NCI-H748 treated with DMSO at 0.1 percent for 48 hours (cell line): ENCODE measurements at places on chromosomes 4 and X.

DNA sequence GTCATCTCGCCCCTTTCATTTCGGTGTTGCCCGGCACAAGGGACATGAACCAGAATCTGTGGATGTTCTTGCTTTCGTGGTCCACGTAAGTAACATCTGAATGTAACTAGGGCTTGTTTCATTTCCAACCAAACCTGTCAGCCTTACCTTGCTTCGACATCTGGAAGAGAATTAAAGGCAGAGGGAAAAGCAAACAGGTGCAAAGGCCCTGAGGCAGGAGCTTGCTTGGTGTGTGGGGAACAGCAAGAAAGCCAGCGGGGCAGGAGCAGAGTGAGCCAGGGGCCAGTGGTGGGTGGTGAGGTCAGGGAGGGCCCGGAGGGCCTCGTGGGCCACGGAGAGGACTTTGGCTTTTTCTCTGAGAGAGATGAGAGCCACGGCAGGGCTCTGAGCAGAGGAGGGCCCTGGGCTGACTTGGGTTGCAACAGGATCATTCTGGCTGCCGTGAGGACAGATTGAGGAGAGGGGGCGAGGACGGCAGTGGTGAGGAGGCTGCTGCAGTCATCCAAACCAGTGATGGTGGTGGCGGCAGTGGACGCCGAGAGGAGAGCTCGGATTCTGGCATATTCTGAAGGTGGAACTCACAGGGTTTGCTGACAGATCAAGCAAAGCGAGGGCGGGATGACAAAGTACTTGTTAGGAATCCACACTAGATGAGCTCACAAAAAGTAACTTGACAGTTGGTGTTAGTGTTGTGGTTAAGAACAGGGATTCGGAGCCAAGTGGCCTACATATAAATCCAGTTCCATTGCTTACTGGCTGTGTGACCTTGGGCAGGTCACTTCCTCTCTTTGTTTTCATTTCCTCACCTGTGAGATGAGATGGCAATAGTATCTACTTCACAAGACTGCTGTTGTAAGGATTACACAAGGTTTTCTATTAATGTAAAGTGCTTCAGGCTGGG, 6.8 kb upstream of the WDR13 start:
- DNase-seq = no peak

DNA sequence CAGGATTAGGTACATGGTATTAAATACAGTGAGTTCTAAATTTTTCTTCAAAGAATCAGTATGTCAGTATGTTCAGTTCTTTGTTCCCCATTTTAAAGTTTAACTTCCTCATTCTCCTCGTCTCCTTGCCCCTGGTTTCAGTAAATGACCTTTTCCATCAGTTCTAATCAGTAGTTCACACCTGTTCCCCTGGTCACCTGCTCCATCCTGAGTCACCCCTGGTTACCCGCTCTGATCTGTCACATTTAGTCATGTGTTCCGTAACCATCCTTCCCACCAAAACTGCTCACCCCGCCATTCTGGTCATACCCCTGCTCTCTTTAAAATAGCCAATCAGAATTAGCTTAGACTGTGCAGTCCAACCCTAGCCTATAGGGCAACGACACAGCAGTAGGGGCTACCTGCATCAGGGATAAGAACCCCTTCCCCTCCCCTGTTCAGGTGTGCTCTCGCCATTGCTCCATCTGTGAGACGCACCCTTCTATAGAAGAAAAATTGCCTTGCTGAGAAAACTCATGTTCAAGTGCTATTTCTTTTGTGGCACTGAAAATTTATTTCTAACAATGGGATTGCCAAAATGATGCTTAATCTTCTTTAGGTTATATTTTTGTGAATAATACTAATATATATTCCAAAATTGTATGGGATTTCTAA, 181.3 kb downstream of the OR13H1 start:
- DNase-seq = no peak

- DNase-seq = no peak
Measured at GRCh38 chr4:16785793-16786527, 112.5 kb downstream of the LDB2 start.

GRCh38 chrX:150456466-150456865, 93.3 kb downstream of the MAMLD1 start:
- no peak for DNase-seq

DNA sequence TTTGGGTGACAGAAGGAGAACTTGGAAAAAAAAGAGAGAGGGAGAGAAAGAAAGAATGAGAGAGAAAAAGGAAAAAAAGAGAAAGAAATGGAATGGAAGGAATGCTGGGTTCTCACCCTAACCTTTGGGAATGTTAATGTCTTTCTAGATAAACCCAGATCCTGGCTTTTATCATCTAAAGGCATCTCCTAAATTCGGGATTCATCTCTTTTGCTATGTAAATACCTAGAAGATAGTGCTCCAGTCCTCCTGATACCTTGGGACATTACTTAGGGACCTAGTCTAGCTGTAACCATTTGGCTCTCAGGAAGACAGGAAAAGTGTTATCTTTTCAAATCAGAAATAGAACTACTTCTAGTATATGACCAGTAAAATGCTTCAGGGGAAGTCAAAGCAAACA, 15.8 kb upstream of the SPCS3 start:
- no peak for DNase-seq

GRCh38 chr4:4618847-4619246, 77.0 kb upstream of the STX18 start:
- no peak for DNase-seq

- no peak for DNase-seq
Measured at GRCh38 chr4:147355032-147355656, 125.8 kb upstream of the EDNRA start.

GRCh38 chr4:65973186-65973585, 302.9 kb upstream of the EPHA5 start:
- DNase-seq = no peak

GRCh38 chrX:47743504-47743903, 84.5 kb upstream of the UXT start:
- no peak for DNase-seq

- DNase-seq = no peak
Measured at GRCh38 chrX:29661290-29661689, 554.1 kb upstream of the MAGEB2 start.

GRCh38 chr4:52057196-52057595, 6.1 kb downstream of the SPATA18 start:
- no peak for DNase-seq

DNA sequence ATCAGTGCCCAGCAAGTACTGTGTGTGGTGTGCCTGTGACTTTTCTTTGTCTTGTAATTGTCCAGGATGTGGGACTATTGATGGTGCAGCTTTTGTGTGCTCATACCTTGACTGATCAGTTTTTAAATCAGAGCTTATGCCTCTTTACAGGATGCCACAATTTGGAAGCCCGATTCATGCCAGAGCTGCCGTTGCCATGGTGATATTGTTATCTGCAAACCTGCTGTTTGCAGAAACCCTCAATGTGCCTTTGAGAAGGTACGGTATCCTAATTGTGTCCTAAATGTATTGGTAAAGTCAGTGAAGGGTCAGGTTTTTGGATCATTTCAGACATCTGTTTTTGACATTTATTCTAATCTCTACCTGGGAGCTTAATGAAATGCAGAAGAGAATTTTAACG, 180.2 kb downstream of the FRAS1 start:
- DNase-seq = no peak

DNA sequence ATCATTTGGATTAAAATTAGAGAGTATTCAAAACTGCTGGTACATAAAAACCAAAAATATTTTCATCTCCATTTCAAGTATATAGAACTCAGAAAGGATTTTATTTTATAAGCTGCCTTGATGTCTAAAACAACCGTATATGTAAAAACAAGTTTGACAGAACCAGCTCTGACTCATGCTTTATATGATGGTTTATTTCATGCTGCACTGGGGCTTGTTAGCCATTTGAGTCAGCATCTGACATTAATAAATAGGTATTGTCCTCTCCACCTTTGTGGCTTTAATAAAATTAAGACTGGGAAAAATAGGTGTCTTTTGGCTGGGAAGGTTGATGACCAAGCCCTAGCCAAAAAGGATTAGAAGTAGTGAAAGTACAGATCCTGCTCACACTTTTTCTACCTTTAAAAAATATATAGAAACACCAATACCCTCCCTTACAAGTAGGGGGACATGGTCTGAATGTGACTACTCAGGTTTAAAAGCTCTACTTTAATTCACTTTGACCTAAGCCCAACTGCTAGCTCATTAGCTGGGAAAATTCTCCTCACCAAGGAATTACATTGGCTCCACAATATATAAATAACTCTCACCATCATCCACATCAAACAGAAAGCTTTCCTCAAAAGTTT, 228.1 kb downstream of the ADAMTS3 start:
- no peak for DNase-seq

- no peak for DNase-seq
Measured at GRCh38 chrX:16202943-16203342, 35.7 kb downstream of the MAGEB17 start.

DNA sequence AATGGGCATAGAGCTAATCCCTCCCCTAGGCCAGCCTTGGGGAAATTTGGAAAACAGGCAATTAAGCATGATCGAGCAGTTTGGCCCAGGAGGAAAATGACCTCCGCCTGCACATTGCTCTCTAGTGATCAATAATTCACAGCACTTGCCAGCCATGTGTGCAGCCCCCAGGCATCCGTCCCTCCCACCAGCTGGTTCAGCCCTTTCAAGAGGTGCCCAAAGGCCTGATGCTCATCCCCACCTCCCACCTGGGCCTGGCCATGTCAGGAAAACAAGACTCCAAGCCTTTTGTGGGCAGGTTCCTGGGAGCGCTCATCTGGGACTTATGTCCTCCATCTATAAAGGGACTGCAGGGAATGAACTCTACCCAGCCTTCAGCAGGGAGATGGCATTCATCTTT, 17.5 kb upstream of the PPP2R2C start:
- no peak for DNase-seq

GRCh38 chr4:19074036-19074435, 1052.5 kb upstream of the LCORL start:
- DNase-seq = no peak

GRCh38 chr4:101022151-101023024, 324.9 kb downstream of the PPP3CA start:
- no peak for DNase-seq

DNA sequence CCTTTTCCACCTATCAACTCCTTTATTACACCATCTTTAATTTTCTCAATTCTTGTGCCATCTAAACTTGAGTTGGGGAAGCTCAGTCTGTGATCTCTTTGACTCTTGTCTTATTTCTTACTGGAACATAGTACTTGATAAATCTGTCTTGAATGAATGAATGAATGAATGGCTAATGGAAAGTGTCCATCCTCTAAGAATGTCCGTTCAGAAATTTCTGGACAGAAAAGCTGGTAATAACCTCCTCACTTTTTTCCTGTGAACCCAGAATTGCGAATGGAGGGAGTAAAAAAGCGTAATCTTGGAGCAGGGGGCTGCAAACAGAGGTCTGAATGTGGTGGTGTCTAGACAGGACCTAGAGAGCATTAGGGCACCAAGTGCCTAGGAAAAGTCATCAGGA, 9.4 kb upstream of the CLTRN start:
- DNase-seq = no peak

DNA sequence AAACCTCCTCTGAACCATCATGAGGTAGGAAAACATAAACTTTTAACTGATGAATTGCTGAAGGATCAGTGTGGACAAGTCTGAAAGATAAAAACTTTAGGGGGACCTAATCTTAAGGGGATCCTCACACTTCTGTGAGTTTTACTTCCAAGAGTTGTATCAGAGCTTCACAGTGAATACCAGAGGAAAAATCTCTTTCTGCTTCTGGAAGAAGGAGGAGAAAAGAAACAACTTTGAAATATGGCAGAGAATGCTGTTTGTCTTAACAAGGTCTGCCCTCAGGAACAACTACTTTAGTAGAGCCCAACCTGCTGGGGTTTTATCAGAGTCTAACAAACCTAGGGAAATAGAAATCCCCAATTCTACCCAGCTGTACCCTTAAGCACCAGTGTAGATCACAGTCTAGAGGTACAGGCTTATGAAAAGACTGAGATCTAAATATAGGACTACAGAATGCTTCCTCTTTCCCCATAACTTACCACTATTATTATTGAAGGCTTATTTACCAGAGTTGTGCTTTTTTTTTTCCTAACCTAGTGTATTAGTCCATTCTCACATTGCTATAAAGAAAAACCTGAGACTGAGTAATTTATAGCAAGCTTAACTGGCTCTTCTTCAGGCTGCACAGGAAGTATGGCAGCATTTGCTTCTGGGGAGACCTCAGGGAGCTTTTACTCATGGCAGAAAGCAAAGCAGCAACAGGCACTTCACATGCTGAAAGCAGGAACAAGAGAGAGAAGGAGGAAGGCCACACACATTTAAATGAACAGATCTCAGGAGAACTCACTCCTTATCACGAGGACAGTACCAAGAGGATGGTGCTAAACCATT, 167.9 kb downstream of the CAMK2D start:
- no peak for DNase-seq

DNA sequence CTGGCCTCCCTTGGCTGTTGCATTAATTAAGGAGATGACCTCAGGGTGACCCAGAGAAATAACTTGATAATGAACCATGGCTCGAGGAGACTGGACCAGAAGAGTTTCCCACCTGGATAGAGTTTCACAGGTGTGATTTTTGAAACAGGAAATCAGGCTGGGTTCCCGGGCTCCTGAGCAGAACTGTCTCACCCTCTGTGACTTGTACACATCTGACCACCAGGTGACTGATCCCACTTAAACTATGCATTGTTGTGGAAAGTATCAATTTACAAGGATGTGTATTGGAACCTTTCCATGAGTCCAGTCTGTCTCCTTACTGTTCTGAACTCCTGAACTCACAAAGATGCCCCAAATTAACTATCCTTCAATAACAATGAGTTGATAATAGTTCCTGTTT, 220.3 kb downstream of the PTTG2 start:
- peak; percentile 15 for DNase-seq
